ENCODE measurements at places on chromosomes 11 and 22.

DNA sequence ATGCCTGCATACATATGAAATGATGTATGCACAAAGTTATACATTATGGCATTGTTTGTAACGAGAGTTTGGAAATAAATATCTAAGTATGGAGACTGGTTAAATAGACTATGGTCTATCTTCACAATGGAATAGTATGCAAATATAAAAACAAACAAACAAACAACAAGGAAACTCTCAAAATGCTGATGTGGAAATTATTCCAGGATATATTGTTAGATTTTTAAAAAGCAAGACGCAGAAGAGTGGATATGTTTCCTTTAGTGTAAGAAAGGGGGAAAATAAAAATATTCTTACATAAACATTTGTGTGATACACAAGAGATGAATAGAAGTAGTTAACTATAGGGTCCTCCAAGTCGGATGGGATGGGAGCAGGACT, 10.8 kb upstream of the CRKL start:
- DNase-seq, result no peak

- DNase-seq, result no peak
Observed at GRCh38 chr11:117837791-117838190, 13.2 kb upstream of the FXYD2 start.

DNA sequence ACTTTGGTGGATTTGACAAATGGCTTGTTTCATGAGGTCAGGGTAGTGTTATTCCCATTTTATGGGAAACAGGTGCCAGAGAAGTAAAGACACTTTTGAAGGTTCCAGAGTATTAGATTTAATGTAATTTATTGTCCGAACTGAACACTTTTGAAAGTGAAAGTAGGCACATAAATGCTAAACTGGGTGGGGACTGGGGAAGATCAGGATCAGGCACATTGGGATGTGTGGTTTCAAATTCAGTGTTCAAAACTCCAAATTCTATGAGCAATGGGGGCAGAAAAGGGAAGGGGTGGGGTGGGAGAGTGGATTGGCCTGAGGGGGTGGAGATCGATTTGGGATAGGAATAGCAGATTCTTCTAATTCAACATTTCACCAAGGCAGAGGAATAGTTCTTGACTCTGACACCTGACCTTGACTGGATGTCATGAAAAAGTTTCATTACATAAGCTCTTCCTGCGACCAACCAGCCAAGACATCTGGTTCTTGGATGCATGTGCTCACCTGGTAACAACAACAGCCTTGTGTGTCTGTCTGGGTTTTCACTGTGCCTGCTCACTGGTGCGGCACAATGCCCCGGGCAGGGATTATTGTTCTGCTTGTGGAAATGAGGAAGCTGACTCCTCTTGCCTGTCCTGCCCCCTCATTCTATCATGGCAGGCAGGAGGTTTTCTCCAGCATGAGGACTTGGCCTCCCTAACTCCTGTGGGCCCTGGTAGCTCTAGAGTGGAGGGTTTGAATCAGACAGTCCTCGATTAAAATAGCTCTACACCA, 10.8 kb downstream of the PPFIBP2 start:
- no peak for DNase-seq

GRCh38 chr22:26362471-26362870, 66.6 kb upstream of the ASPHD2 start:
- no peak for DNase-seq

DNA sequence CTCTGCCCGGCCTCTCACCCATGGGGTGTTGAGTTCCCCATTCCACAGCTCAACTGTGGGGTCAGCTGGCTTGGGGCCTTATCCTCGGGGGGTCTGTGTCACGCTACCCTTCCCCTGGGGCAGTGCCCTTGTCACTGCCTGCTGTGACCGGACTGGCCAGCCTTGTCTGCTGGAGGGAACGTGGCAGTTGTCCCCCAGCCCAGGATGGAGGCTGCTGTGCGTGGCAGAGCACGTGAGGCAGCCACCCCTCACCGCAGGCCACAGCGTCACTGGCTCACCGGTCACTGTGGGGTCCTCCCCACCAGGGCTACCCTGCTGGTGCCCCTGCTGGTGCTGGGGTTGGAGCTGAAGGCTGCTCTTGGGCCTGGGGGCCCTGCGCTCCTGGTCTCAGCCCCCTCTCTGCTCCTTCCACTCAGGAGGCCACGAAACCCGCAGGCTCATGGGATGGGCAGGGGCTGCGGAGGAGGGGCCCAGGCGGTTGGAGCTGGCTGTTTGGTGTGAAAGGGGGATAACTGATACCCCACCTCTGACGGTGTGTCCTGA, 13.4 kb downstream of the BRSK2 start:
- no peak for DNase-seq

GRCh38 chr11:46599340-46600193, 5.7 kb upstream of the AMBRA1 start:
- no peak for DNase-seq

DNA sequence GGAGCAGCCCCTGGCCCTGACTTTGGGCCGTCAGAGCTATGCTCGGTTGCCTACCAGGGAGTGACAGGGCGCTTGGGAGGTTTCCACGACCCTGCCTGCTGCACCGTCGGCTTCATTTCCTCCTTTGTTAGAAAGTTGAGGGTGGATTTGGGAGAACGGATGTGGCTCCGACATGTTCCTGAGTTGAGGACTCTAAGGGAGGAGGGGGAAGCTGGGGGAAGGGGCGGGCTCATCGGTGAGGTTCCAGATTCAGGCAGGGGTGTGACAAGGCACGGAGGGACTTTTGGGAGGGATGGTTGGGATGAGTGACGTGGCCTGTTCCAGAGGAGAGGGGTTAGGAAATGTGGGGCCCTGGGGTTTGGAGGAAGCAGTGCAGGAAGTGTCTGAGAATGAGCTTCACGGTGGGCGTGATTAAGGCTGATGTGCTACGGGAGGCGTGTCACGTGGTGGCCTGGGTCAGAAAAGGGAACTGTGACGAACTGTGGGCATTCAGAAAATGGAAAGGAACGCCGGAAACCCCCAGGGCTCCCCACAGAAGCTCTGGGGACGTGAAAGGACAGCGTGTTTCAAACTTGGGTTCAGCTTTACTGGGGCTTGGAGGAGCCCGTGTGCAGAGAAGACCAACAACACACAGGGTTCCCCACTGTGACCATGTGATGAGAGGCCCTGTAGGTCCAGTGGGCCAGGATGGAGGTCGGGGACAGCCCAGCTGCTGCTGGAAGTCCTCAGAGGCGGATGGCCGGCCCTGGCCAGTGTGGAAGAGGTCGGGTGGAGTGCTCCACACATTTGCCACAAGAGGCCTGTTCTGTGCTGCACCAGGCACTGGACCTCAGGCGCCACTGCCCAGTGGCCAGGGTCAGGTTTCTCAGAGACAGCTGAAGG, 2.8 kb downstream of the PARVB start:
- DNase-seq, result peak; percentile 85

GRCh38 chr11:9004183-9004926, 554 bp upstream of the NRIP3 start:
- DNase-seq, result no peak

DNA sequence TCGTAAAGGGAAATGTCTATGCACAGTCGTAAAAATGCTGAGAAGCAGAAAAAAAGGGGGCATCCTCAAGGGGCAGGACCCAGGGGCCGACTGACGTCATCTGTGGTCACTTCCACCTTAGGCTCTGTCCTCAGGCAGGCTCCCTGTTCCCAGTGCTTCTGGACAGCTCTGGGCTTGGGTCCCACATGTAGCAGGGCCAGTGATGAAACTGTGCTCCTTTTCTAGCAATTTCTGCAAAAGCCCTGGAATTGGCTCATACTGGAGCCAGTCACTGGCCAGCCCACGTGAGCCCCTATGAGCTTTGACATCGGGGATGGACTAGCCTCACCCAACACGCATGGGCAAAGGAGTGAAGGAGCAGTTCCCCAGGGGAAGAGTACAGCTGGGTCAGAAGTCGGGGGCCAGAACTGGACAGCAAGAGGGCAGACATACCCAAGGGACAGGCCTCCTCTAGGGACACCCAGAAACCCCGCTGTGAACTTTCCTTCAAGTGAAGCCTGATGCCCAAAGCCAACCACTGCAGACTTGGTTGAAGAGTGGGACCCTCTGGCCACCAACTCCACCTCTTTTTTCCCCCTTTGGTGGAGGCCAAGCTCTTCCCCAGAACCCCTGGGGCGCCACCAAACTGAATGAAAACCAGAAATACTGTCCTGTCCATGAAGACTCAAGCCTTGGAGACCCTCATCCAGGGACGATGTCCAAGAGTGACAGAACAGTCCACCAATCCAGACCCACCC, 1349.0 kb downstream of the BRD1 start:
- DNase-seq, result no peak

GRCh38 chr22:49014227-49015201, 813.2 kb downstream of the BRD1 start:
- DNase-seq, result no peak

DNA sequence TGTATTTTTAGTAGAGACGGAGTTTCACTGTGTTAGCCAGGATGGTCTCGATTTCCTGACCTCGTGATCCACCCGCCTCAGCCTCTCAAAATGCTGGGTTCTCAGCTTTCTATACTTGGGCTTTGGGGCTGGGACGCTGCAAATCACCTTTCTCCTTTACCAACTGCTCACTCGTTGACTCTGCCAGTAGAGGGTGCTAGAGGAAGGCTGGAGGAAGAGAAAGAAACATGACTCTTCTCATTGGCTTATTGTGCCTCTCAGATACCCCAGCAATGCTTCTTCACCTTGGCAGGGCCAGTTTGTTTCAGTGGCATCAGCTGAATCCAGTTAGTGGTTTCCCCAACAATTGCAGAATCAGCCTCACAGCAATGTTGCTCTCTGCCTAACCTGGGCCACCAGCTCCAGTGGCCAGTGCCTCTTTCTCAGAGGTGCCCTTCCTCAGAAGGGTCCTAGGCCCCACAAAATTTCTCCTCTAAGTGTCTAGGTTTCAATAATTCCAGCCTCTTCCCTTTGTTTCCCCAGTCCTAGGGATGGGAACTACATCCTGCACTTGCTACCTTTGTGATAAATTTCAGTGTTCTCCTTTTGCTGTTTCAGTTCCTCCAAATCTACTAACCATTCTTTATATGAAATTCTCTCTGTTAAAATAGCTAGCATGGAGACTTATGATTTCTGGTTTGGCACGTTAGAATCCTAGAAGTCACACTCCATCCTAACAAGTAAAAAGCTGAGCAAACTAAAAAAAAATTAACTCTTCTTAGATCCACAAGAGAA, 71.5 kb upstream of the VSTM5 start:
- DNase-seq, result peak; percentile 54
